ENCODE measurements at places on chromosomes 4 and X. TPM values are rescaled to one million over a fixed set of nuclear protein-coding genes. Genes with fewer than 3 reads are reported as not detected.

- DNase-seq = no peak
Observed at GRCh38 chr4:57199267-57199666, 89.1 kb upstream of the IGFBP7 start.

CABS1 gene
- 2.4 TPM for total RNA-seq

- DNase-seq = no peak
Observed at GRCh38 chr4:22488106-22488505, 27.8 kb downstream of the ADGRA3 start.

ARSD gene
- total RNA-seq = 52.1 TPM

- DNase-seq = no peak
Observed at GRCh38 chr4:86264241-86264640, 95.6 kb downstream of the MAPK10 start.
